ENCODE measurements at places on chromosomes 3 and 15.

GRCh38 chr3:94336046-94336753 is 273.3 kb downstream of the NSUN3 start:
- no peak for DNase-seq

- DNase-seq: no peak
Measured at GRCh38 chr15:93372208-93372864, 283.3 kb upstream of the RGMA start.

DNA sequence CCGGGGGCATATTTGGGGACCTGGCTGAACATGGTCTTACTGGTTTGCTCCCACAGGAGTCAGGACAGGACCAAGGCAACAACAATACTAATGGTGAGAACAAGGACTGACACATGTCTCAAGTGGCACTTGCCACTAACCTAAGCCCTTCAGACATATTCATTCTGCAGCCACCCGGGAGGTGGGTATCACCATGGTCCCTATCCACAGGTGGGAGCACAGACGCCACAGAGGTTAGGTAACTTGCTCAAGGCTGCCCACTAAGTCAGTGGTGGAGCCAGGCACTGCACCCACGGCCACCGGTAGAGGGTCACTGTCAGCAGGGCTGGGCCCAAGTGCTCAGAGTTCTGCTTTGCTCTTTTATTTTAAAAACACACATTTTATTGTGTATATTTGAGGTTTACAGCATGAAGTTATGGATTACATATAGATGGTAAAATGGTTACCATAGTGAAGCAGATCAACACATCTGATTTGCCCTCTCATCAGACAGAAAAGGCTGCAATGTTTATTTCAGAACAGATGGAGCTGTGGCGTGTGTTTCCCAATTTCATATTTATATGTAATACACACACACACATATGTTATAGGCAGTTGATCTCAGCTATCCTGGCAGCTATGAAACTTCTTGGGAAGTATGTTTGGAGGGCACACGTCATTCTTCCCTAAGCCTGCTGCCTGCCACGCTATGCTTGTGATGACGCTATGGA is 30.0 kb upstream of the SLC41A3 start:
- no peak for DNase-seq

DNA sequence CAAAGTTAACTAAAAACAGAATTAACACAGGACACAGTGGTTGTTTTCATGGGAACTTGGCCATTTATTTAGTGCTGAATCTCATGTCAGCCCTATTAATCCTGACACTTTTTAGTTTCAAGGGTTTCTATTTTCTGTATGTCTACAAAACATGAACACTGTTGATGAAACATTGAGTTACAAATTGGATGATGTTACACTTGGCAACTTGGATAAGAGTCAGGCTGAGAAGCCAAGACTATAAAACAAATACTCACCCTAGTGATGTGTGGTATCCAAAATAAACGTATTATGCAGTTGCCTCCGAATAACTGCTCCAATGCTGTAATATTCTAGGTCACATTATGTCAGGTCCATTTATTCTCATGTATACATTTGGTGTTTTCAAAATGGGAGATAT is 349.6 kb downstream of the ZIC1 start:
- no peak for DNase-seq

GRCh38 chr3:20064796-20065564 is 24.7 kb downstream of the KAT2B start:
- DNase-seq: no peak

GRCh38 chr3:66501483-66502244 is 842 bp upstream of the LRIG1 start:
- DNase-seq: no peak

- no peak for DNase-seq
Measured at GRCh38 chr15:36186376-36186775, 393.1 kb upstream of the CDIN1 start.

DNA sequence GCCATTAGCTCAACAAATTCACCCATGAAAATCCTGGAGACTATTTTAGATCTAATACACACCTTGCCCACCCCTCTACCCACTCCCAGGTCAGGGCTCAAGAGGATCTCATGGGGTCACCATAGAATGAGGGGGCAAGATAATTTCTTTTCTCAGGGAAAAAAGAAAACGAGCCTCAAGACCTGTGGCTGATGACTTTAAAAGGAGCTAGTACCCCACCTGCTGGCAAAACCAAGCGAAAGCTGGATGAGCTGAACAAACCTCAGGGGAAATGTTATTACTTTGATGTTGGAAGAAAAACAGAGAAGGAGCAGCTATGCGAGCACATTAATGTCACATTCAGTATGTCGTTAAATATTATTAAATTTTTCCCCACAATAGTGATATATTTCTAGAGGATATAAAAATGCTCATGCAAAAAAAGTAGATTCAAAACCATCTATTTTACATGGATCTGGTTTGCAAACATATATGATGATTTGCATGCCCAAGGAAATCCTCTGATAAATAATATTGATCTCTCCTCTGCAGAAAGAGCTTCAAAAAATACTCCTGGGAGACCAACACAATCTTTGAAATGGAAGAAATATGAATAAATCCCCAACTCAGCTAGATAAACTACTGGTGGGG is 37.7 kb downstream of the PLD1 start:
- peak; percentile 4 for DNase-seq

GRCh38 chr15:85622221-85622831 is 172.4 kb downstream of the KLHL25 start:
- no peak for DNase-seq

GRCh38 chr3:72830452-72831223 is 17.6 kb downstream of the SHQ1 start:
- no peak for DNase-seq

DNA sequence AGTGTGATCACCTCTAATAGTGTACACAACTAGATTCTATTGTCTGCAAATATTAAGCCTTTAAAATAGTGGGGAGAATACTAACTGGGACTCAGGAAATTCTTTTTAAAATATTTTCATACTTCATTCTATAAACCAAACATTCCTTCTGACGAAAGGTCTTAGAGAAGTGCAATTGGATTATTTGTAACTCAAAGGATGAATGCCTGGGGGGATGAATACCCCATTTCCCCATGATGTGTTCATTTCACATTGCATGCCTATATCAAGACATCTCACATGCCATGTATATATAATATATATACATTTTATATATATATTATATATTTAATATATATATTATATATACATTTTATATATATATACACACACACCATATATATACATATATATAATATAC is 189.9 kb downstream of the VGLL3 start:
- no peak for DNase-seq

DNA sequence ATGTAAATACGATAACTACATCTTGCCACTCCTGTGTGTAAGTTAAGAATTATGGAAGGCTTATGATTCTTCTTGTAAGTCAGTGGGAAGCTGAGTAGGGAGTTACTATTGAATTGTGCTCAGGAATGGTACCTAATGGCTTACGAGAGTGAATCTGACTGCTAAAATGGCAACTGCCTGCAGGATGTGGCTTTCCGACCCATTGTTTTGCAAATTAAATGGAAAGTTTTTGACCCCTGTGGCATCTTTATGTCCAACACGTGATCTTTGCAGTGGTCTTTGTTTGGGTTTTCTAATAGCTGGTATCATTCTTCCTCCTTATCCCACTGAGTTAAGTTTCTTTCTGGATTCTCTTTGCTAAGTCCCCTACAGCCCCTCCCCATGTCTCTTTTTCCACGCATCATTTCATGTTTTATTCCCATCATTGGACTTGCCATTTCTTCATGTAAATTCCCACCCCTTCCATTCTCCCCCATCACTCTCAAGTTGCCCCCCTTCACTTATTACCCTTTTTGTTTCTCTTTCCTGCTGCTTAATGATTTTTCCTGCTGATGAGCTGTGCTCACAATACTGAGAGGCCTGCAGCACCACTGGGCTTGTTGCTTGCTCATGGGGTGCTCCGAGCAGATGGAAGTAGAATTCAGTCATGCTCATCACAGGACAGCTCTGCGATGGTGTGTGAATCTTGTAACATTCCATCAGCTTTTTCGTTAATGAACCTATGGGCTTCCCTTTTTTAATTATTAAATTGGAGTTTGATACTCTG is 428.2 kb upstream of the IL12A start:
- no peak for DNase-seq

DNA sequence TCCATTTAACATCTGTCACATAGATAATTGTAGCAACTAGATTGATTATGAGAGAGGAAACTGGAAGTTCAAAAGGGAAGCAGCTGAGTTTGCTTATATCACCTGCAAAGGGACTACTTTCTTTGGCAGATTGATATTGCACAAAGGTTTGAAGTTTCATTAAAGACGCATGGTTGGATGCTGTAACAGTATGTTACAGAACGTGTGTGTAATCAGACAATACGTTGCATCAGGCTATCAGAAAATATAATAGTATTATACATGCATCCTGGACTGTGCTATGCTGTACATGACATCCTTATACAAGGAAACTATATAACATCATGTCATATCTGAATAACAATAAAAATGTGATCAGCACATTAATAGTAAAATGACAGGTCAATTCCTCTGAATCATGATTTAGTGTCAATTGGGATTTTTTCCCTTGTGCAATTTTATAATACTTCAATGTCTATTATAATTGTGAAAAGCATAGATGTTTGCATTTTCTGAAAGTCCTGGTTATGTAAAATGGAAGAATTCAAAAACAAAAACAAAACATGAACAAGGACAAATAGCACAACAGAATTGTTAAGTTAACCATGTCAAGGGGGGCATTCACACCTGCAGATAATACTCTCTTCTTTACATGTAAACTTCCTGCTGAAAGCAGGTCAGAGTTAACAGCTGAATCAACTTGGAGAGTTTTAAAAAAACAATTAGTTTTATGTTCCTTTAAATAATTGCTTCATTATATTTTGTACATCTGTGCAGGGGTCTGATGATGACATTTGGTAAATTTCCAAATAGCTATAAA is 283.2 kb upstream of the KCNH8 start:
- DNase-seq: no peak

GRCh38 chr3:40186508-40186907 is 123.0 kb upstream of the EIF1B start:
- no peak for DNase-seq

DNA sequence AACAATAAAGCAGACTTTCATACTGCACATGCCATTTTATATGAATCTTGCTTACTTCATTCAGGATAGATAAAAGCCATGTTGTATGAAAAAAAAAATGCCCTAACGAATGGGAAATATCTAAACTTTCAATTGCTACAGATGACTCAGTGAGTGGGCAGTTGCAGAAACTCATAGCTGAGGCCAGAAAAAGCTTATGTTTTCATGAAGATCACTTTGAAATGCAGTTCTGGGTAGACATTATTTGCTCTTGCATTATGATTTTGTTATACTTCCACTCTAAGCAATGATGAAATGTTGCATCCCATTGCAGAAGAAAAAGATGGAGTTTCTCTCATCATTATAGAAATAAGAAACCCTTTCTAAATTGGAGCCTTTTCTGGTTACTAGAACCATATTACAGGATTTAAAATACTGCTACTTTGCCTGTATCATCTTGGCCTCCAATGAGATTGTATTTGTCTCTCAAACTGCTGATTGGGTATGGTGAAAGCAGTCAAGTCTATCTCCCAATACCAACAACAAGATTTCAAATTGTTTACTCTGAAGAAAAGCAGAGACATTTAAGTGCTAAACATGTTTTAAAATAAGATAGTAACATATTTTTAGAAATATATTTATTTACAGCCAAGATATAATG is 17.0 kb downstream of the PEAK1 start:
- DNase-seq: no peak

DNA sequence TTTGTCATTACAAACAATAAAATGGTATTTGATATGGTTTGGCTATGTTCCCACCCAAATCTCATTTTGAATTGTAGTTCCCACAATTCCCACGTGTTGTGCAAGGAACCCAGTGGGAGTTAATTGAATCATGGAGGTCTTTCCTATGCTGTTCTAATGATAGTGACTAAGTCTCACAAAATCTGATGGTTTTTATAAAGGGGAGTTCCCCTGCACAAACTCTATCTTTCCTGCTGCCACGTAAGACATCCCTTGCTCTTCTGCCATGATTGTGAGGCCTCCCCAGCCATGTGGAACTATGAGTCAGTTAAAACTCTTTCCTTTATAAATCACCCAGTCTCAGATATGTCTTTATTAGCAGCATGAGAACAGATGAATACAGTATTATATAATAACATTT is 15.4 kb upstream of the AADAC start:
- DNase-seq: no peak

DNA sequence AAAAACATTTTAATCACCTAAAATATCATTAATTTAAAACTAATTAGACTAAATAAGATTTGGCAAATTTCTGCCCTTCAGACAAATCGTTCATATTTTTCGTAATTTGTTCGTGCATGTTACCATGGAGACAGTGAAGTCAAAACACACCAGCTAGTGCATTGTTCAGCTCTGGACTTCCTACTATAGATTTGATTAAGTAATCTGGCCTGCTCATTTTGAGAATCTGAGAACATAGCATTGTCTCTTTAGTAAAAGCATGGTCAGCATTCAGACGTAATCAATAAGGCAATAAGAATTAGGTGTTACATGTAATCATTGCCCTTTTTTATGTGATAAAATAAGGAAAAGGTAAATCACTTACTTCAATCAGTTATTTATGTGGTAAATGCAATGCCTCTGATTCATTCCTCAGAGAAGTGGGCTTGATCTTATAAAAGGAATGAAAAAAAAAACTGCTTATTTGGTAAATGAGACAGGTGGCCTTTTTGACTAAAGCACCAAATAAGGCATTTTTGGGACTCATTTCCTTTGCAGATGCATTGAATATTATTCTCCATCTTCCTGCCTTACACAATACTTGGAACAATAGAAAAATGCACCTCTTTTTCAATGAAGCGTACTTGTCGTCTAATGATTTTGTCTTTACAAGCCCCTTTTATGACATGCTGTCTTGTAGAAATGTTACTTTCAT is 84.5 kb upstream of the FNDC3B start:
- no peak for DNase-seq

- no peak for DNase-seq
Measured at GRCh38 chr3:10901296-10901945, 85.4 kb downstream of the SLC6A11 start.

DNA sequence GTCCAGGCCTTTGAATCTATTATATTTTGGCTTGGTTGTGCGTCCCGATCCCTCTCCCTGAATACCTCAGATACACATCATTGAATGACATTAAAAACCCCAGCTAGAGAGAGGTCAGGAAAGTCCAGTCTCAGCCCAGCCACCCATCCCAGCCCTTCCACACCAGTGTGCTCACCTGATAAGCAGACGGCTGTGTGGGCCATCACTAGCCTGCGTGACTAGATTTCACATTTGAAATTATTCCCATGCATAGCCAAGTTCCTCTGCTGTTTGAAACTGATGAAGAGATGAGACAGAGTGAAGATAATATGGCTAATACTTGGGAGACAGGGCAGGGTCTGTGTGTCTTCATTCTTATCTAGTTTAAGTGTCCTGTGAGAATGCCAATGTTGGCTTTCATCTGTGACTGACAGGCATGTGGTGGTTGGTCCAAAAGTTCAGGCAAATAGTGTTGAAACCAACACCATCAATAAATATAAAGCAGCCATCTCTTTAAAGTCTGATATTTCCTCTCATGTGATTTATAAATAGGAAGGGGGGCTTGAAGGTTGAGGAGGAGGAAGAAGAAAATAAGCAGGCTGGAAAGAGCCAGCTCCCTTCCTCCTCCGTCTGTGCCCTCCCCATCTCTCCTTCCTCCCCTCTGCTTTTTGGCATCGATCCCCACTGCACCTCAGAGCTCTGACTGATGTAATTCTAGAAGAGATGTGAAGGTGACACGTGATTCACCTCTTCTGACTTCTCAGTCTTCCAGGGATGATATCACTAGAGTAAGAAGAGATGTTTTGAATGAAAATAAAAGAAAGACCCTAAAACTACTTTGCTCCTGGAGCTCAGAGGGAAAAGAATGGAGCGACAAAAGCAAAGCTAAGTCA is 5.1 kb downstream of the FAM43A start:
- no peak for DNase-seq

GRCh38 chr15:48795901-48796300 is 15.0 kb downstream of the CEP152 start:
- DNase-seq: no peak
